ENCODE measurements at places on chromosomes 7 and 10. TPM values are rescaled to one million over a fixed set of nuclear protein-coding genes. Genes with fewer than 3 reads are reported as not detected.

- H3K4me1 ChIP-seq, result no peaks in the 10 kb centered on the region
- H3K4me3 ChIP-seq, result no peak overlapping the region
- DNase-seq, result no peak
- H3K27me3 ChIP-seq, result no peaks in the 10 kb centered on the region
- H3K27ac ChIP-seq, result no peak overlapping the region
These were observed 236.2 kb downstream of the SKIDA1 start for GRCh38 chr10:21289271-21289670.

GRCh38 chr10:51251110-51251509, 176.8 kb downstream of the PRKG1 start:
- no peak overlapping the region for H3K27ac ChIP-seq
- no peak for DNase-seq
- H3K36me3 ChIP-seq, result no peaks in the 10 kb centered on the region
- H3K27me3 ChIP-seq, result no peaks in the 10 kb centered on the region
- no peak overlapping the region for H3K4me3 ChIP-seq

- no peaks in the 10 kb centered on the region for H3K27me3 ChIP-seq
- H3K4me3 ChIP-seq, result no peak overlapping the region
- no peaks in the 10 kb centered on the region for H3K36me3 ChIP-seq
These were observed 42.8 kb upstream of the DNAAF5 start for GRCh38 chr7:683526-684205.

The PON3 gene
- 0.55 TPM for total RNA-seq

DNA sequence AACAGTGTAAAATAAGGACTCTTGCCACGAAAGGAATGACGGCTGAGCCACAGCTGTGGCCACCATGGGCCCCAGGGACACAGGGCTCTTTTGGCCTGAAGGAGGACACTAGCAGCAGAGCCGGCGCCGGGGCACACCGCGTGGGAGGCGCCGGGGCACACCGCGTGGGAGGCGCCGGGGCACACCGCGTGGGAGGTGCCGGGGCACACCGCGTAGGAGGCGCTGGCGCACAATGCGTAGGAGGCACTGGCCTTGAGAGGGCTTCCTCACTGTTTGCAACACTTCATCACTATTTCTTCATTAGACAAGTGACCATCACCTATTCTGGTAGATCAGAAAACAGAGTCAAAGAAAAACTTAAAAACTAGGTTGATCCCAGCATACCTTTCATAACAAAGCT, 23.4 kb downstream of the ESYT2 start:
- no peaks in the 10 kb centered on the region for H3K36me3 ChIP-seq
- H3K4me1 ChIP-seq, result no peaks in the 10 kb centered on the region
- H3K27me3 ChIP-seq, result no peaks in the 10 kb centered on the region
- H3K27ac ChIP-seq, result no peak overlapping the region
- DNase-seq, result no peak
- H3K4me3 ChIP-seq, result no peak overlapping the region

- no peak overlapping the region for H3K4me3 ChIP-seq
- H3K4me1 ChIP-seq, result no peaks in the 10 kb centered on the region
- no peak for DNase-seq
- no peak overlapping the region for H3K27ac ChIP-seq
- H3K27me3 ChIP-seq, result no peaks in the 10 kb centered on the region
These were observed 3.6 kb downstream of the VWC2 start for GRCh38 chr7:49776994-49777393.

The NUTM2E gene
- not detected for total RNA-seq

- no peaks in the 10 kb centered on the region for H3K36me3 ChIP-seq
- H3K27me3 ChIP-seq, result no peaks in the 10 kb centered on the region
- no peaks in the 10 kb centered on the region for H3K4me1 ChIP-seq
- DNase-seq, result no peak
These were observed 5.1 kb downstream of the ZCCHC24 start for GRCh38 chr10:79440281-79440680.

All from aorta (tissue), 5 donors.